ENCODE measurements at places on chromosomes 3 and 15. TPM values are rescaled to one million over a fixed set of nuclear protein-coding genes. Genes with fewer than 3 reads are reported as not detected.

- no peak for DNase-seq
Measured at GRCh38 chr3:30169487-30169886, 436.9 kb upstream of the TGFBR2 start.

- DNase-seq = no peak
Measured at GRCh38 chr3:180457225-180457624, 144.7 kb upstream of the TTC14 start.

DNA sequence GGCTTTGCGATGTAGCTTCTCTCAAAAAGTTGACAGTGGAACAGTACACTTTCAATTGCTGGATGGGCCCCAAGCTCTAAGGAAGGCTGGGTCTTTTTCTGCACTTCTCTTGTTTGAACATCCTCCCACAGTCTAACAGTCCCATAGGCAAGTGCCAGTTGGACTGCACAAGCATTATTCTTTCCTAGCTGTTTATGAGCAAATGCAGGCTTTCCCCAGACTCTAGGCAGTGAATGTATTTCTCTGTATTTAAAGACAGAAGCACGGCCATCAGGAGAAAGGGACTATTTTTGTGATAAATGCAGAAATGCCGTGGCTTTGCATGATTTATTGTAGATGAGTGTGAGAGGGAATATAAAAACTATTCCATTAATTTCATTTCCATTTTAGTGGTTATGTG, 539.3 kb upstream of the LMCD1 start:
- no peak for DNase-seq

DNA sequence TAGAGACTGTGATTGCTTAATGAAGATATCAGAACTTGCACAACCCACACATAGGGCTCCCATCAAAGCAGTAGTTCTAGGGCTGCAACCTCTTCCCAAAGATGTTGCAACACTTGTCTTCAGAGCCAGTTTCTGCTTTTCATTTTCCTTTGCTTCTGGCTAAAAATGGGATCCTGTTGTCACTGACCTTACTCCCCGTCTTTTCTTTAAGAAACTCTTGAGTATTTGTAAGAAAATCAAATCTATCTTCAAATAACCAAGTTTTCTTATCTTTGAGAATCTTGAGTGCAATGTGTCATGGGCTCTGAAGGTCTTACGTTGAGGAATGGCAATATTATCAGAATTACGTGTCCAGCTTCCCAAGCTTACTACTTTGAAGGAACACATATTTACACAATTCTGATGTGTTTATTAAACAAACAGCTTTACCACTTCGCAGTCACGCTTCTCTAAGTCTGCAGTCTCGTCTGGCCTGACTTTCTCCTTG, 24.1 kb downstream of the CACNA1D start:
- peak; percentile 28 for DNase-seq

GRCh38 chr3:149224736-149225594, 3.3 kb upstream of the CP start:
- DNase-seq = peak; percentile 64

DNA sequence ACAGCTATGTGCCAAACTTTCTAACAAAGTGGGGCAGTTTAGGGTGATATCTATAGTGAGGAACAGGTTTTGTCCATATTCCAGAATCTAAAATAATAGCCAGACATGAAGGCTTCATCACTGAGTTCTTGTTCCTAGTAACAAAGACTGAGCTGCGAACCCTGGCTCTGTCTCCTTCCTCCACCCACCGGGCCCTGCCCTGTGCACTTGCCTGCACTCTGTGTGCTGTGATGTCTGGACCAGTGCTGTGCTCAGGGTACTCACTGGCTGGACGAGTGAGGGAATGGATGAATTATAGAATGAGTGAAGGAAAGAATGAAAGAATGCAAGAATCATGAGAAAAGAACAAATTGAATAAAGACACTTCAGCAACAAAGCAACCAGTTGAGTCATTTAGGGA, 8.9 kb upstream of the NMNAT3 start:
- DNase-seq = no peak

- no peak for DNase-seq
Measured at GRCh38 chr15:74828835-74829234, 2.4 kb downstream of the CPLX3 start.

GRCh38 chr15:47742742-47743141, 25.4 kb downstream of the SEMA6D start:
- no peak for DNase-seq

- no peak for DNase-seq
Measured at GRCh38 chr15:77784361-77785292, 151.9 kb upstream of the LINGO1 start.

- no peak for DNase-seq
Measured at GRCh38 chr3:66001626-66002025, 37.1 kb downstream of the MAGI1 start.

- DNase-seq = no peak
Measured at GRCh38 chr3:129769616-129770015, 123.9 kb downstream of the TMCC1 start.

- DNase-seq = no peak
Measured at GRCh38 chr3:129033633-129034321, 26.8 kb upstream of the GP9 start.

- peak; percentile 83 for DNase-seq
Measured at GRCh38 chr3:170469151-170470062, 50.7 kb downstream of the CLDN11 start.

GRCh38 chr15:69760890-69761568, 308.4 kb downstream of the RPLP1 start:
- peak; percentile 97 for DNase-seq

GRCh38 chr3:17027318-17027717, 142.6 kb downstream of the PLCL2 start:
- no peak for DNase-seq

DNA sequence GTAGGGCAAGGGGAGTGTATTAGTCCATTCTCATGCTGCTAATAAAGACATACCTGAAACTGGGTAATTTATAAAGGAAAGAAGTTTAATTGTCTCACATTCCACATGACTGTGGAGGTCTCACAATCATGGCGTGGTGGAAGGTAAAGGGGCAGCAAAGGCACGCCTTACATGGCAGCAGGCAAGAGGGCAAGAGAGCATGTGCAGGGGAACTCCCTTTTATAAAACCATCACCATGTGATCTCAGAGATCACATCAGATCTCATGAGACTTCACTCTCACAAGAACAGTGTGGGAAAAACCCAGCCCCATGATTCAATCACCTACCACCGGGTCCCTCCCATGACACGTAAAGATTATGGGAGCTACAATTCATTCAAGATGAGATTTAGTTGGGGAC, 41.4 kb downstream of the SUMF1 start:
- DNase-seq = peak; percentile 10

DNA sequence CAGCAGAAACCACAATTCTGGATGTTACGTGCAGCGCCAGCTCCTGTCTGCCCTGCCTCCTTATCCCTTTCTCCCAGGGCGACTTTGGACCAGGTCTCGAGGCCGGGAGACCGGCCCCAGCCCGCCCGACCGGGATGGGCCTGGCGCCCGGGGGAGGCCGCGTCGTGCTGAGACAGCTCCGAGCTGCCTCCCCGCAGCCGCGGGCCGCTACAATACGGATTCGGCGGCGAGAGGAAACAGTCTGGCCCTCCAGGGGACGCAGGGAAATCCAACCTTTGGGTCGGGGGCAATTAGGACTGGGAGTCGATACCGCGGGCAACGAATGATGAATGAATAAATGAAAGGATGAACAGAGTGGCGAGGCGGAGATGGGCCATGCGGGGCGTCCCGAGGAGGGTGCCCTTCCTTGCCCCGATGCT, 537 bp downstream of the GRAMD2A start:
- DNase-seq = no peak

GRCh38 chr15:66619152-66619903, 53.5 kb upstream of the LCTL start:
- peak; percentile 67 for DNase-seq

GRCh38 chr3:196537319-196537984, 22.3 kb upstream of the SMCO1 start:
- DNase-seq = no peak

DNA sequence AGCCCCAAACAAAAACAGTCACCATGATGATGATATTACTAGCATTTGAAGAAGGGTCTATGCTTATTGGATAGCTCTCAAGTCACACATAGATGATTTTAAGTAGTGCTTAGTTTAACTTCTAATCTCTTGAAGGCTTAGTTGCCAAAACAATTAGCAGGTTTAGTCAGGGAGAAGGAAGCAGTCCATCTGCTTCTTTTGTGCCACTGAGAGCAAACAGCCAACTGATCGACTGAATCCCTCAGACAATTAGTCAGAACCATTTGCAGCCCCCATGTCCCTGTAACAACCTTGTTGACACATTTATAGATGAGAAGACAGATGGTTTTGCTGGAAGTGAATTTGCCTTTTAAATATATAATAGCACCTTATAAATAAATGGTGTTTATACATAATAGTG, 585.1 kb upstream of the SUCLG2 start:
- no peak for DNase-seq

DNA sequence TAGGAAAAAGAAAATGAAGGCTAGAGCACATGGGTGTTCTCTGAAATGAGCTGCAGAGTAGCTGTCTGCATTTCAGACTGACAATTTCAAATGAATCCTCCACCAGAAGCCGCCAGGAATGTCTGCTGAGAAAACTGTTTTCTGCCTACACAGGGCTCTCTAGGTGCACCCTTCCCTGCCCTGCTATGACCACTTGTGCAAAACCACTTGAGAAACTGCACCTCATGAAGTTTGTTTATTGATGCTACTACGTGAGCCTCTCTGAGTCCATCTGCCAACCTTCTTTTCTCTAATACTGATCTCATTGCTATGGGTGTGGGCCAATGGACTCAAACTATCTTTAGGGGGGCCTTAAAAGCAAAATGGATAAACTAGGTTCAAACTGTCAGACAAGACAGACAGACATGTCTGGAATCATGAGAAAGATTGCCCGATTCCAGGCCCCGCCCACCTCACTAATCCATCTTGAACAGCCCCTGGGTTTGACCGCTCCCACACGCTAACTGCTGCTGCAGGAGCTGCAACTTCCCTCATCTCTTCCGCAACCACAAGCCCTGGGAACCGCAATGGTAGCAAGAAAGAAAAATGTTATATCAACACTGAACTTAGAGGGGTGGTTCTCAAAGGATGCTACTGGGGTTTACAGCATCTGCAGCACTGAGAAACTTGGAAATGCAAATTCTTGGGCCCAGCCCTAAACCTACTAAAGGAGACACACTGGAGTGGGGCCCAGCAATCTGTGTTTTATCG, 9.0 kb upstream of the CD47 start:
- no peak for DNase-seq

GRCh38 chr15:85690561-85691231, 104.0 kb downstream of the KLHL25 start:
- DNase-seq = no peak

DNA sequence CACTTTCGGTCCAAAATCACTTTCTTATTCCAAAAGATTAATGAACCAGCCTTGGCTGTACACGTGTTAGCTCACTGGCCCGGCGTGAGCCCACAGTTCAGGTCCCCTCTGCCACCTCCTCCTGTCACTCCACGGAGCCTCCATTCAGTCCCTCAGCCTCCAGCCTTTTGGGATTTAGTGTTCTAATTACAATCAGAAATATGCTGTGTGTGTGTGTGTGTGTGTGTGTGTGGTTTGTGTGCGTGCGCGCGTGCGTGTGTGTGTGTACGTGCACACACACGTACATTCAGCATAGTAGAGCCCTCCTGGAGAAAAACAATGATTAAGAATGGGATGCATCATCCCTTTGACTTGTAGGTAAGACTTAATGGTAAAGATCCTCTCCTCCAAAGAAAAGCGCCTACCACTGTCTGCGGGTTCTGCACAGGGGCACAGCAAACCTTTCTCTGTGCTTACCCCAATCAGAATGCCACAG, 801 bp downstream of the CA12 start:
- DNase-seq = peak; percentile 42

DNA sequence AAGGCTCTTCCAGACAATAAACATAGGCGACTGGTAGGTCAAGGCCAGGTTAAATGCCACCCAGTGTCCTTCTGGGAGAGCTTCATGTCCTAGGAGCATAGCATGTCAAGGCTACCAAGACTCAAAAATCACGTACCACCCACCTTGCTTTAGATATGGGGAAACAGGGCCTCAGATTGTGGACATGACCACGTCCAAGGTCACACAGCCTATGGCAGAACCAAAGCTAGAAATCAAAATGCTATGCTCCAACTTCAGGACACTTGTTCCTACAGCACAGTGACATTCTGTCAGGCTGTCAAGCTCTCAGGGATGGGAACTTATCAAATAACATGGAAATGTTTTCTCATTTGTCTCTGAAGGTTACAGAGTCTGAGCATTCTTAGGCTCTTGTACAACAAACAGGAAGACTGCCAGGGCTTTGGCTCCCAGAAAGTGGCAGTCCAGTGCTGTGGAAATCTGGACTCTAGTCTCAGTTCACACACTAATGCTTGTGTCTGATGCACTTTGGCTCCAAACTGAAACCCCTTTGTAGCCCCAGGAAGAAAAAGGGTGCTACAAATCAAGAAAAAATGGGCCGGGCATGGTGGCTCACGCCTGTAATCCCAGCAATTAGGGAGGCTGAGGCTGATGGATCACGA, 170.4 kb upstream of the LPP start:
- DNase-seq = no peak

The FBXL2 gene
- total RNA-seq = 16.2 TPM

The ANKDD1A gene
- 6.7 TPM for total RNA-seq

The C3orf70 gene
- total RNA-seq = 0.33 TPM

The SIN3A gene
- 27.2 TPM for total RNA-seq

The ZBTB20 gene
- 13.4 TPM for total RNA-seq

The ZDHHC19 gene
- total RNA-seq = not detected

The ATP13A5 gene
- not detected for total RNA-seq

The KY gene
- total RNA-seq = under 0.01 TPM

The ZNF80 gene
- not detected for total RNA-seq

The LDHAL6B gene
- not detected for total RNA-seq

The TF gene
- total RNA-seq = 0.33 TPM

The OR4F6 gene
- total RNA-seq = not detected

The FETUB gene
- not detected for total RNA-seq

The CYP8B1 gene
- total RNA-seq = not detected

The ZNF501 gene
- 16.0 TPM for total RNA-seq

The MED12L gene
- 4.9 TPM for total RNA-seq

The SEMA3G gene
- total RNA-seq = under 0.01 TPM

The HESX1 gene
- total RNA-seq = 0.99 TPM
